ENCODE measurements at places on chromosomes 3 and 15. TPM values are rescaled to one million over a fixed set of nuclear protein-coding genes. Genes with fewer than 3 reads are reported as not detected.

GRCh38 chr3:139187648-139188047 lies 143.0 kb upstream of the PRR23C start:
- no peak overlapping the region for H3K27ac ChIP-seq
- DNase-seq: no peak
- H3K4me3 ChIP-seq: no peak overlapping the region
- H3K4me1 ChIP-seq: no peaks in the 10 kb centered on the region
- no peaks in the 10 kb centered on the region for H3K36me3 ChIP-seq

- H3K27me3 ChIP-seq: no peaks in the 10 kb centered on the region
- no peak for DNase-seq
- H3K27ac ChIP-seq: no peak overlapping the region
Measured at GRCh38 chr3:142087676-142088075, 61.7 kb downstream of the TFDP2 start.

- DNase-seq: no peak
- H3K4me1 ChIP-seq: no peaks in the 10 kb centered on the region
- H3K36me3 ChIP-seq: no peaks in the 10 kb centered on the region
- no peak overlapping the region for H3K27ac ChIP-seq
- H3K27me3 ChIP-seq: peaks cover 9% of the 10 kb centered on the region
- no peak overlapping the region for H3K4me3 ChIP-seq
Measured at GRCh38 chr3:32842531-32842931, 24.7 kb downstream of the TRIM71 start.

GRCh38 chr3:133491481-133492059 lies 81.9 kb upstream of the CDV3 start:
- H3K27me3 ChIP-seq: no peaks in the 10 kb centered on the region
- DNase-seq: no peak
- no peak overlapping the region for H3K27ac ChIP-seq

DNA sequence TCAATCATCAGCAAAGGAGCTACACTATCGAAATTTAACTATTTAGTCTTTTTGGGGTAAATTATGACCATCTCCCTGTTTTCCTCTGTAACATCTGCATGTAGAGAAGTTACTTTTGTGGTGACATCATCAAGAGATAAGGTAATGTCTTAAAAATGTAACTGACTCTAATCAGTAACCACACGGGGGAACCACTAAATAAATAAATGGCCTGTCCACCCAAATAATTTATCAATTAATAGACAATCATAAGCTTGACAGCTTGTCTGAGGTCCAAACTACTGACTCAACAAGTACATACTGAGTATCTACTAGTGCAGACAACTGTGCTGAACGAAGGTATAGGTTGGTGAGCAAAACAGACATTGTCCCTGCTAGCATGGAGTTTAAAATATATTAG lies 219.3 kb downstream of the SLC9A9 start:
- H3K27ac ChIP-seq: no peak overlapping the region
- no peak overlapping the region for H3K4me3 ChIP-seq
- no peaks in the 10 kb centered on the region for H3K36me3 ChIP-seq
- no peaks in the 10 kb centered on the region for H3K4me1 ChIP-seq
- no peaks in the 10 kb centered on the region for H3K27me3 ChIP-seq

DNA sequence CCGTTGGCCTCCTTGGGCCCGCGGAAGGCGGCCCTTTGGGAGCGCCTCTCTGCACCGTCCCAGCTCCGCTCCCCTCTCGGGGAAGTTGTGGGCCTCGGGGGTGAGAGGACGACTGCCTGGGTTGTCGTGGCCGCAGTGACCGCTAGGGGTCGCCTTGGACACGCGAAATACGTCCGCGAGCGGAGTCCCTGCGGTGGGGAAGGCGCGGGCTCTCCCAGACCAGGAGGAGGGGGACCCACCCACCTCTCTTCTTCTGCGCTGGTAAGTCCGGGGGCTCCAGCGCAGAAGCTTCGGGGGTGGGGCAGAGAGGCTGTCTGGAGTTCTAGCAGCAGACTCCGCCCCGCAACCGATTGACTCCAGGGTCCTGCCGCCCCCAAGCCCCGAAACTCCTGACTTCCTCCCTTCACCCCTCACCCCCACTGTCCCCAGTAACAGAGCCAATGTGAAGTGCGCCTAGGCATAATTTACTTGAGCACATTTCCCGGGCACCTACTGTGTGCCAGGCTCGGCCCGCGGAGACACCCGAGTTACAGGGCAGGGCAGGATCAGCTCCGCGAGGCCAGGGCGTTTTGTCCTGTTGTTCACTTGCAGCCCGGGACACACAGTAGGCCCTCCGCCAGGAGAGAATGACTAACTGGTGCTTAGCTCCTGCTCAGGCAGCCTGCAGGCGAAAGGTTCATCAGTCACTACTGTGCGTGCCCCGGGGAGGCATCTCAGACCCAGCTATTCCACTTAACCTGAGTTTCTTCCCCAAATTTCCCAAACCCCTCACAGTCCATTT lies 32.8 kb downstream of the DNASE1L3 start:
- H3K4me3 ChIP-seq: no peak overlapping the region
- H3K36me3 ChIP-seq: no peaks in the 10 kb centered on the region
- no peak overlapping the region for H3K27ac ChIP-seq
- H3K27me3 ChIP-seq: no peaks in the 10 kb centered on the region
- peak; percentile 87 for DNase-seq
- H3K4me1 ChIP-seq: peaks cover 28% of the 10 kb centered on the region

DNA sequence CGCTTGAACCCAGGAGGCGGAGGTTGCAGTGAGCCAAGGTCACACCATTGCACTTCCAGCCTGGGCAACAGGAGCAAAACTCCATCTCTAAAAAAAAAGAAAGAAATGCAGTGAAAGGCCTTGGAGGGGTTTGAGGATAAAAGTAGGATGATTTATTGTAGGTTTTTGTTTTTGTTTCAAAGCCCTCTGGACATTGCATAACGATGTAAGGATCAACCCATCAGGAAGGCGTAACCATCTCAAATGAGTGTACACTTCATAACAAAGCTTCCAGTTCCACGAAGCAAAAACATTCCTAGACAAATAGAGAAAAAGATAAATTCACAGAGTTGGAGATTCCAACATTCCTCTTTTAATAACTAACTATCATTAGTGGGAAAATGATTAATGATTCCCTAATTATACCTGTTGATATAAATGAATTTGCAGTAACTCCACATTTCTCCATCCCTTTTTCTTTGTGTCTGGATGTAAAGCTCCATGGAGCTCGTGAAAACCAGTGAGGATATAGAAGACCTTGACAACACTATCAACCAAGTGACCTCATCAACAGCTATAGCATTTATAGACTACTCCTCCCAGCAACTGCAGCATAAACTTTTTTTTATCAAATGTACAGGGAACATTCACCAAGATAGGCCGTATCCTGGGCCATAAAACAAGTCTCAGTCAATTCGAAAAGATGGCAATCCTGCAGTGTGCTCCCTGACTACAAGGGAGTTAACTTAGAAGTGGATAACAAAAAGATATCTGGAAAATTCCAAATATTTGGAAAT lies 48.7 kb upstream of the PPP4R2 start:
- no peak overlapping the region for H3K4me3 ChIP-seq
- DNase-seq: no peak
- H3K27ac ChIP-seq: no peak overlapping the region
- no peaks in the 10 kb centered on the region for H3K4me1 ChIP-seq
- H3K36me3 ChIP-seq: no peaks in the 10 kb centered on the region

GPR156 gene
- total RNA-seq: 0.35 TPM

EPHB1 gene
- total RNA-seq: 2.0 TPM

NLGN1 gene
- total RNA-seq: 1.8 TPM

TGM5 gene
- not detected for total RNA-seq

CCPG1 gene
- 44.4 TPM for total RNA-seq

ITIH1 gene
- total RNA-seq: not detected
